ENCODE measurements at places on chromosomes 5 and 9. TPM values are rescaled to one million over a fixed set of nuclear protein-coding genes. Genes with fewer than 3 reads are reported as not detected.

- peak; percentile 13 for DNase-seq
These were observed 289.4 kb upstream of the DAB2 start for GRCh38 chr5:39714036-39714698.

Gene GPX8
- 59.3 TPM for total RNA-seq

- no peak for DNase-seq
These were observed 166.1 kb upstream of the SEMA6A start for GRCh38 chr5:116740771-116741170.

DNA sequence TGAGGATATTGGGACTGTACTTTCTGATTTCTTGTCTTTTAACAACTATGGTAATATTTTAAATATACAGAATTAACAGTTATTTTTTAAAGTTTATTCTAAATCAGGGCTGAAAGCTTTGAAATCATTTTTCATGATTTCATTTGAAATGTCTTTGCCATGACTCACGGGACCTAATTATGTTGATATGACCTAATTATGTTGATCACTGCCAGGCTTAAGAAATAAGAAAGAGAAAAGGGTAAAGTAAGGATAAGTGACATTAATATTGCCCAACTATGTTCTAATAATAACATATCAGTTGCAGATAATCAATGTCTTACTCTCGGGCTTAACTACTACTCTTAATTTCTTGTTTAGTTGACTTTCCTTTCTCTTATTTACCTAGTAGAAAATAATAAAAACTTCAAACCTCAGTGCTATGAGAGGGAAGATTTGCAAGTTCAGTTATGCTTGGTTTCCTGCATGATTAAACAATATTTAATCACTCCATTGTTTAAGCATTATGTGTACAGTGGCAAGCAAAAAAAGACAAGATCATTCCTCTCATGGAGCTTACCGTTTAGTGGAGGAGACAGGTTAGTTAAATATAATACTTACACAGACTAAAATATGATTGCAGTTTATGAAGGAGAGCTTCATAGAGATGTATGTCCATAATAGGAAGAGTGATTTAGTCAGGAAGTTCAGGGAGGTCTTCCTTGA lies 67.0 kb upstream of the EIF4EBP3 start:
- no peak for DNase-seq

- DNase-seq: no peak
These were observed 208.0 kb downstream of the PAPPA start for GRCh38 chr9:116361547-116361946.

GRCh38 chr5:179893958-179894895 lies 13.5 kb downstream of the TBC1D9B start:
- no peak for DNase-seq

- DNase-seq: no peak
These were observed 165.8 kb upstream of the NR3C1 start for GRCh38 chr5:143569213-143569701.

DNA sequence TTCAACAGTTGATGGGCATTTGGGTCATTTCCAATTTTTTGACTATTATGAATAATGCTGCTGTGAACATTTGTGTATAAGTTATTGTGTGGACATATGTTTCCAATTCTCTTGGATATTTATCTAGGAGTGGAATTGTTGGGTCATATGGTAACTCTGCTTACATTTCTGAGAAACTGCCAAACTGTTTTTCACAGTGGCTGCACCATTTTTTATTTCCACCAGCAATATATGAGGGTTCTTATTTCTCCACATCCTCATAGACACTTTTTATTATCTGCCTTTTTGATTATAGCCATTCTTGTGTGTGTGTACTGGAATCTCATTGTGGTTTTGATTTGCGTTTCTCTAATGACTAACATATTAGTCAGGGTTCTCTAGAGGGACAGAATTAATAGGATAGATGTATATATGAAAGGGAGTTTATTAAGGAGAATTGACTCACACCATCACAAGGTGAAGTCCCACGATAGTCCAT lies 14.7 kb upstream of the MED27 start:
- DNase-seq: no peak
